Stimulated activated CD4-positive, alpha-beta T cell treated with anti-CD3 and anti-CD28 coated beads, Interleukin-1b, Interleukin-23, amount 100 ng/mL, for 4 hours (primary cell): ENCODE measurements at places on chromosomes 1 and 21.

GRCh38 chr1:216894494-216894893 is 171.3 kb upstream of the ESRRG start:
- DNase-seq = no peak

DNA sequence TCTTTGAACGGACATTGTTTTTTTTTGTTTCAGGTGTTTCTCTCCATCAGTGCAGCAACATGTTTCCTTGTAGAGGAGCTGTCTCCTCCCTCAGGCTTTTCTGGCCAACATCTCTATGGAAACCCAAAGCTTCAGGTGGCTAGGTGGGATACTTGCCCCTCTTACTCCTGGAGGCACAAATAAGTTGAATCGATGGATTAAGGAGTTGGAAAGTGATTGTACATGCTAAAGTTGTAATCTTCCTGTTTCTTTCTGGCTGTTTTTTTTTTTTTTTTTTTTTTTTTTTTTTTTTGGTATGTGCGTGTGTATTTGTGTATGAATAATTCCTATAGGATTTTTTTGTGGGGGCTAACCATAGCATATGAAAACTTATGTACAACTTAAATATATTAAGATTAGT is 10.6 kb downstream of the USP25 start:
- no peak for DNase-seq

- DNase-seq = peak; percentile 26
Measured at GRCh38 chr1:107963601-107964335, 1.2 kb downstream of the VAV3 start.

GRCh38 chr1:53125122-53125521 is 17.3 kb downstream of the SLC1A7 start:
- DNase-seq = no peak

DNA sequence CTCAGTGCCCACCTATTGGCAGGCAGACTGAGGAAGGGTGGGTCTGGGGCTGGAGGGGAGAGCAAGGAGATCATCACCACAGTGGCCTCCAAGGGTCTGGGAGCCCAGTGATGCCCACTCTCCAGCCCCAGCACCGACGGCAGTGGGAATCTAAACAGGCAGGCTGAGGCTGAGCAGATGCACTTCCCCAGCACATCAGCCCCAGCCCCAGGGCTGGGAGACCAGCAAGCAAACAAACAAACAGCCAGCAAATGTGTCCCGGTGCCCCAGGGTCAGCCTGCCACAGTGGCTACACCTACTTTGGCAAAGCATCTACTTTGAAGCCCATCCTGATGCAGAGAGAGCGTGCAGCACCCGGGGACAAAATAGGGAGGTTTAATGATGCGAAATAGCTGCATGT is 216.3 kb upstream of the ZC3H12A start:
- no peak for DNase-seq
